A172 (cell line): ENCODE measurements at places on chromosomes 16 and 17.

- no peak for DNase-seq
Observed at GRCh38 chr17:39747745-39748144, 10.0 kb downstream of the GRB7 start.

GRCh38 chr17:10280068-10280467 lies 81.7 kb upstream of the GAS7 start:
- DNase-seq, result no peak

GRCh38 chr17:29693751-29694150 lies 71.0 kb upstream of the CORO6 start:
- no peak for DNase-seq

DNA sequence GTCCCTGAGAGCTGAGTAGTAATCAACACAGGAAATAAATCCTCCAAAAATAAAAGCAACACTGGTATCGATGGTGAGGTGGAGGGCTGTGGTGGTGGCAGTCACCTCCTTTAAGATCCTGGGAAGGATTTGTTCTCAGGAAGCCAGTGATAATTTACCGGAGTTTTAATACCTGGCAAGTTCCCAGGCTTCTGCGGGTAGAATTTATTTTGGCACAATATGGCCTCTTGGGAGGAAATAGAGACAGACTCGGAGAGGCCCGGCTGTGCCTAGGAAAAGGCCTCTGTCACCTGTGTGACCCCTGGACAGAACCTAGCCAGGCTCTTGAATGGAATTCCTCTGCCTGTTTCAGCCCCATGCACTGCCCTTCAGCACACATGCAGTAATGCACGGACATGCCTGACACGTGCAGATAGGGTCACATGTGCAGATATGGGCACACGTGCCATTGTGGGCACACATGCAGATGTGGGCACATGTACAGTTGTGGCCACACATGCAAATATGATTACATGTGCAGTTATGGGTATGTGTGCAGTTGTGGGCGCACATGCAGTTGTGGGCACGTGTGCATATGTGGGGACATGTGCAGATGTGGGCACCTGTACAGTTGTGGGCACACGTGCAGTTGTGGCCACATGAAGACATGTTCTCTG lies 33.5 kb downstream of the MGAT5B start:
- no peak for DNase-seq

GRCh38 chr16:88132836-88133506 lies 181.7 kb downstream of the BANP start:
- no peak for DNase-seq

- no peak for DNase-seq
Observed at GRCh38 chr16:84940670-84941551, 70.4 kb downstream of the ZDHHC7 start.

GRCh38 chr17:49715216-49715615 lies 7.5 kb upstream of the SLC35B1 start:
- no peak for DNase-seq

- DNase-seq, result no peak
Observed at GRCh38 chr17:10733666-10734065, 3.8 kb upstream of the TMEM220 start.

GRCh38 chr17:75031972-75032719 lies 14.6 kb downstream of the ATP5PD start:
- DNase-seq, result peak; percentile 93

GRCh38 chr16:73028721-73029361 lies 19.1 kb downstream of the ZFHX3 start:
- DNase-seq, result no peak

DNA sequence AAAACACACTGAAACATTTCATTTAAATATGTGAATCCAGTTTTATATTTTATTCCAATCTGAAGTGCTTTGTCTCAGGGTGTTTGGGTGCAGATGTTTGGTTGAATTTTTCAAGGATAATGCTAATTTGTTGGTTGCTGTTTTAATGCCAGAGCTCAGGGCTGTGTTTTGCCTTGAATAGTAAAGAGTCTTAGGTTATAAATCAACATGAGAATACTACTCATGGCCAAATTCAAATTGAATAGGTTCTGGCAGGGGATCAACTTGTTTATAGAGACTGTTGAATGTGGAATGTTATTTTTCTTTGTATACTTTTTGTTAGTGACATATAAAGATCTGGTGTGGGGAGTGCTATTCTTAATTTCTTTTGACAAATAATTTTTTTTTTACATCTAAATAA lies 18.8 kb downstream of the TOM1L1 start:
- no peak for DNase-seq

- no peak for DNase-seq
Observed at GRCh38 chr17:19247473-19247872, 10.3 kb downstream of the EPN2 start.

GRCh38 chr17:15262291-15263205 lies 2.6 kb downstream of the PMP22 start:
- DNase-seq, result peak; percentile 87

DNA sequence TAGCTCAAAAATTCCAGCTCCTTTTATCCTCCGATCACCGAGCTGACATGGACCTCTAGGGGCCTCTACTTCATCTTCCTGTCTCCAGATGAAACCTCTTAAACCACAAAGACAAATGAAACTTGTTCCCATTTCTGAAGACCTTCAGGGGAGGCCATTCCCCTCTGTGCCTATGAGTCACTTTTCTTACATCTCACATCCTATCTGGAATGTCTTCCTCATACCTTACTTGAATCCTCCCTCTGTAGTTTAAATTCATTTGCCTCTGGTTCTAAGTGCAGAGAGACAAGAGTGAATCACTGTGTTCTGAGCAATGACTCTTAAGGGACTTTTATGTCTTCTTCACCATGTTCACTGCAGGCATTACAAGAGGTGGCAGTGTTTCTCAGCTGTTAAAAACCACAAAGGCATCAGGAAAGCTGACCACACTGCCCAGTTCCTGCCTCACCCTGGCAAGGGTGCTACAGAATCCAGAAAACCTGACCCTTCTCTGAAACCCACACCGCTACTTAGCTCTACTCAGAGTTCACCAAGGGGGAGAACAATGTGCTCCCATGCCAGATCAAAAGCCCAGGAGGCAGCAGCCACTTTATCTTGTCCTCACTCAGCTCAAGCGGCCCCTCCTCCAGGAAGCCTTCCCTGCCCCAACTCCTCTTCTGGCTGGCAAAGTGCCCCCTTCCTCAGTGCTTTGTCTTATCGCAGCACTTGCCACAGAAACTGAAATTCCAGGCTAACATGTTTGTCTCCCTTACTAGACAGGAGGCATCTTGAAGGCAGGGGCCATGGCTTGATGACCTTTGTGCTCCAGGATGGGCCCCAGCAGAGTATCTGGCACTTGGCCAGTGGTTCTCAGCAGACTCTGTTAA lies 6.4 kb downstream of the CUEDC1 start:
- DNase-seq, result peak; percentile 100

DNA sequence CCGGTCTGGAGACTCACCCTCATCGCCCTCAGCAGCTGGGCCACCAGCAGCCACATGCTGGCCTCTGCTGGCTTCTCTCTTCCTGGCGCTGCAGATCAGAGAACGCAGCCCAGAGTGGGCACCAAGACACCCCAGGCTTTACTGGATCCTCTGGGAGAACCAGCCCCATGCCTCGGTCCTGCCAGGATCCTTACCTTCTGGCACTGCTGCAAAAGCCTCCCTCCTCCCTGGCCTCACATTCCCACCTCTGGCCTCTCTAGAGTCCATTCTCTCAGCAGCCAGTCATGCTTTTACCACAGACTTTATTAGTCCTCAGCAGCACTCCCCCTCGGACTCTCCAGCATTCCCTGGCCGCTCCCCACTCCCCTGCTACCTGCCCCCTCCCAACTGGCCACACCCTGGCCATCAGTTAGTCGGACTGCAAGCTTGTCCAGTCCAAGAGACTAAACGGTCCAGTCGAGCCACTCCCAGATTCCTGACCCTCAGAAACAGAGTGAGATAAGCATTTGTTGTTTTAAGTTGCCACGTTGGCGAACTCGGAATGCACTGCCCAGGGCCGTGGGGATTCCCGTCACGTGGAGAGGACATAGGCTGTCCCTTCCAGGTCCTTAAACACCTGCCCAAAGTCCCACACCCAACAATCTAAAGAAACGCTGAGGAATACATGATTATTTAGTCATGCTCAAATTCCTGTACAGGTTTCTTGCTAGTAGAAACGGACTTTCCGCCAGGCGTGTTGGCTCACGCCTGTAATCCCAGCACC lies 5.9 kb upstream of the SPG7 start:
- peak; percentile 96 for DNase-seq

GRCh38 chr17:80265205-80266068 lies 4.8 kb downstream of the RNF213 start:
- DNase-seq, result no peak

- no peak for DNase-seq
Observed at GRCh38 chr16:78252757-78253156, 153.3 kb downstream of the WWOX start.

GRCh38 chr17:81909966-81910839 lies 996 bp downstream of the PCYT2 start:
- DNase-seq, result no peak

- DNase-seq, result peak; percentile 76
Observed at GRCh38 chr16:65547772-65548446, 426.0 kb upstream of the CDH11 start.

DNA sequence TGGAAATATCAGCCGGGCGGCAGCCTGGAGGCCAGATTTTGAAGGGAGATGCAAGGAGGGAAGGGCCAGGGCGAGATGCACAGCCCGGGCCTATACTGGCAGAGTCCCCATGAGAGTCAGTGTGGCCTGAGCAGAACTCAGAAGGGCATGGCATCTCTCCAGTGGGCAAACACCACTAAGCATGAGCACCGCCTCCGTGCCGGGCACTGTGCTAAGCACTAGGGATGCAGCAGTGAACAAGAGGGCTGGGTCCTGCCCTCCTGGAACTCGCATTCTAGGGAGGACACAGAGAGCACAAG lies 33.5 kb downstream of the TK2 start:
- no peak for DNase-seq

- no peak for DNase-seq
Observed at GRCh38 chr16:81478876-81479511, 34.4 kb downstream of the CMIP start.

DNA sequence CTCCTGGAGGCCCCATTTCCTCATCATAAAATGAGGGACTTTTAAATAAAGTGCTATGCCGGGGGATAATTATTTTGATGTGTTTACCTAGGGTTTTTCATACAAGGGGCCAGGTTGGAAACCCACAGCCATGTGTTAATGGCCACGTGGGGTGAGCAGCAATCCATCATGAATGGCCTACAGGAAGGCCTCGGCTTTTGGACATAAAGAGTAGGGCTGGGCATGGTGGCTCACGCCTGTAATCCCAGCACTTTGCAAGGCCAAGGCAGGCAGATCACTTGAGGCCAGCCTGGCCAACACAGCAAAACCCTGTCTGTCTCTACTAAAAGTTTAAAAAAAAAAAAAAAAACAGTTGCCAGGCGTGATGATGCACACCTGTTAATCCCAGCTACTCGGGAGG lies 40.3 kb downstream of the MEAK7 start:
- no peak for DNase-seq

DNA sequence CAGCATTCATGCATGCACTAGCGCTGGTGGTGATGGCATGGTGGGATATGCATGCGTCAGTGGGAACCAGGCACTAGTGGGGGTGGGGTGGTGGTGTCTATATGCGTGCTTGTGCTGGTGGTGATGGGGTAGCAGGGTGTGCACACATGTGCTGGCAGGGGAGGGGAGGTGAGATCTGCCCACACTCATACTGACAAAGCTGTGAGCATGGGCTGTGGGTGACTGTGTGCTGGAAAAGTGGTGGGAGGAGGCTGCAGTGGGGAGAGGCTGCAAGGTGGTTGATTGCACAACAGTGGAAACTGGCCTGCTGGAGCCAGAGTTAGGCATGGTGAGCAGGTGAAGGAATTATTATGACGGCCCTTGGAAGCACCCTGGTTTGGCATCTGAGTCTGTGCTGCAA lies 31.3 kb upstream of the TEKT1 start:
- DNase-seq, result no peak

- no peak for DNase-seq
Observed at GRCh38 chr17:17887752-17888304, 51.0 kb upstream of the SREBF1 start.

GRCh38 chr16:79362300-79362970 lies 238.1 kb downstream of the MAF start:
- DNase-seq, result no peak

- no peak for DNase-seq
Observed at GRCh38 chr16:57468346-57468745, 5.9 kb downstream of the POLR2C start.
